Activated CD4-positive, alpha-beta T cell treated with anti-CD3 and anti-CD28 coated beads for 36 hours (primary cell): ENCODE measurements at places on chromosomes 5 and 9. TPM values are rescaled to one million over a fixed set of nuclear protein-coding genes. Genes with fewer than 3 reads are reported as not detected.

FXN gene
- total RNA-seq, result 23.2 TPM

TRAF2 gene
- total RNA-seq, result 46.2 TPM

OBP2B gene
- total RNA-seq, result not detected

SMIM3 gene
- total RNA-seq, result 16.9 TPM

TRIP13 gene
- 34.7 TPM for total RNA-seq
